ENCODE measurements at places on chromosomes 16 and 17. TPM values are rescaled to one million over a fixed set of nuclear protein-coding genes. Genes with fewer than 3 reads are reported as not detected.

Gene CX3CL1
- total RNA-seq = 1.2 TPM

Gene MT1M
- total RNA-seq = not detected

Gene AOC2
- total RNA-seq = 1.4 TPM

DNA sequence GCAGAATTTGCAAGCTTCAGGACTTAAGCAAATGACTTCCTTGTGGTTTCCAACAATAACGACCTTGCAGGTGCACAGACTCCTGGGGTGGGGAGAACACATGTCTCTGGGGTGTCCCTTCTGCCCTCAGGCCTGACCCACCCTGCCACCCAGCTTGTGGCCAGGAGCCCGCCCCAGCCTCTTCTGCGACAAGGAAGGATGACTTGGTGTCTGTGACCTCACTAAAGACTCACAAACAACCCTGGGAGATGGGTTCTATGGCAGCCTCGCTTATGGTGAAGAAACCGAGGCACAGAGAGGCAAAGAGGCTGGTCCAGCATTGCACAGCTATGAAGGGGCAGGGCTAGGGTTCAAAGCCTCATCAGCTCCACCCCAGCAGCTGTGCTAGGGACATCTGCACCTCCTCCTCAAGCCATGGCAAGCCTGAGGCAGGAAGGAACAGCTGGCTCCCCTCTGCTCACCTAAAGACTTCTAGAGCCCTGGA, 2.6 kb downstream of the ATP2A3 start:
- DNase-seq = no peak

GRCh38 chr17:9402590-9403199, 172.9 kb downstream of the STX8 start:
- DNase-seq = no peak

Data from umbilical cord (tissue), 2 donors.